ENCODE measurements at places on chromosomes 2 and 18. TPM values are rescaled to one million over a fixed set of nuclear protein-coding genes. Genes with fewer than 3 reads are reported as not detected.

- no peak for DNase-seq
These were observed 100.1 kb downstream of the CRACDL start for GRCh38 chr2:98835831-98836385.

DNA sequence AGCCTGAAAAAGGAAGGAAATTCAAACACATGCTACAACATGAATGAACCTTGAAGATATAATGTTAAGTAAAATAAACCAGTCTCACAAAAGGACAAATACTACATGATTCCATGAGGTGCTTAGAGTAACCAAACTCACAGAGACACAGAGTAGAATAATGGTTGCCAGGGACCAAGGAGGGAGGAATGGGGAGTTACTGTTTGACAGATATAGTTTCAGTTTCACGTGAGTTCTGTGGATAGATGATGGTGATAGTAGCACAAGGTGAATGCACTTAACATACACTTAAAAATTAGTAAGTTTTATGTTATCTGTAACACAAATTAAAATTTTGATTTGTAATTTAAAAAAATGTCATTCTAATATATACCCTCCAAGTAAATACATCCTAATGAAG is 106.9 kb upstream of the ACVR1C start:
- no peak for DNase-seq

LDLRAD4 gene
- 82.2 TPM for total RNA-seq

DNA sequence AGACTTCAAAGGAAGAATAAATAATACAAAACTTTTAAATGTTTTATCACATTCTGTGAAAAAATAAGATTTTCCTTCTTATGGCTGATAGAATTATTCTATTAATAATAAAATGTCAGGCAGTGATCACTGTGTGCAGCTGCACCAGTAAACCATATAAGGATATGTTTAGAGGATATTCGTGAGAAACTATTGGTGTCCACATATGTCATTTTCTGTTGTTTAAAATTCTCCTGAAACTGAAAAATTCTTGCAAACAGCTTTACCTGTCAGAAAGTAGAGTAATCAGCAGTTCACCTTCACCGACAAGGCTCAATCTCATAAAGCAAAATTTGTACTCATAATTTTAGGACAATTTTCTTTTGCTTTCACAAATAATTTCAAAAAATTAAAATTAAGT is 170.1 kb upstream of the KCNH7 start:
- DNase-seq = no peak

HSBP1L1 gene
- 9.4 TPM for total RNA-seq

- no peak for DNase-seq
These were observed 156.1 kb downstream of the MSH2 start for GRCh38 chr2:47558768-47559684.

- DNase-seq = no peak
These were observed 770 bp downstream of the ZNF396 start for GRCh38 chr18:35376393-35376741.

DNA sequence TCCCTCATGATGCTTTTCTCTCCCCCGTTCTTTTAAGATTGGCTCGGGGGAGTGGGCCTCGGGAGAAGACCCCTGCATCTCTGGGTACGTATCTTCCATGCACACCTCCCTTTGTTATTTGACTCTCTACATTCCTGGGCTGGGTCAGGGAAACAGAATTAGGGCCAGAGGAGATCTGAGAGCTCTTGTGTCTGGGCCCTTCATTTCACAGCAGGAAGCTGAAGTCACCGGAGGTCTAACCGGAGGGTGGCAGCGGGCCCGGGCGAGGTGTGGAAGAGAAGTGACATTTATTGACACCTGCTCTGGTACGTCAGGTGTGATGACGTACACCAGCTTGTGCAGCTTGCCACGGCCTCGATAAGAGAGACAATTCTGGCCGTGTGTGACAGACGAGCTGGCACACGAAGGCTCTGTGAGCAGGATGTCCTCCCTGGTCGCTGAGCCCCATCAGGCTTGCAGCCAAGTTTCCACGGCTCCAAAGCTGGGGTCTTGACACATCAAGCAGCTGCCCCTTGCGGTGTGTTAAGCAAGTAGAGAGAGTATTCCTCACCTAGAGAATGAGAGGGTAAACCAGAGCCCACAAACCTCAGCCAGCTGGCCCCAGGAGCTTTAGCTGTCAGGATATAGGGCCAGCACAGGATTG is 30.4 kb downstream of the TOGARAM2 start:
- DNase-seq = peak; percentile 22

KCNF1 gene
- total RNA-seq = 0.21 TPM

ANKRD30B gene
- total RNA-seq = not detected

GRCh38 chr2:132955871-132956615 is 286.0 kb upstream of the LYPD1 start:
- DNase-seq = no peak

FBXO11 gene
- 102 TPM for total RNA-seq

- DNase-seq = no peak
These were observed 18.2 kb downstream of the ASPRV1 start for GRCh38 chr2:69943000-69943842.

M1AP gene
- total RNA-seq = 0.76 TPM

DNA sequence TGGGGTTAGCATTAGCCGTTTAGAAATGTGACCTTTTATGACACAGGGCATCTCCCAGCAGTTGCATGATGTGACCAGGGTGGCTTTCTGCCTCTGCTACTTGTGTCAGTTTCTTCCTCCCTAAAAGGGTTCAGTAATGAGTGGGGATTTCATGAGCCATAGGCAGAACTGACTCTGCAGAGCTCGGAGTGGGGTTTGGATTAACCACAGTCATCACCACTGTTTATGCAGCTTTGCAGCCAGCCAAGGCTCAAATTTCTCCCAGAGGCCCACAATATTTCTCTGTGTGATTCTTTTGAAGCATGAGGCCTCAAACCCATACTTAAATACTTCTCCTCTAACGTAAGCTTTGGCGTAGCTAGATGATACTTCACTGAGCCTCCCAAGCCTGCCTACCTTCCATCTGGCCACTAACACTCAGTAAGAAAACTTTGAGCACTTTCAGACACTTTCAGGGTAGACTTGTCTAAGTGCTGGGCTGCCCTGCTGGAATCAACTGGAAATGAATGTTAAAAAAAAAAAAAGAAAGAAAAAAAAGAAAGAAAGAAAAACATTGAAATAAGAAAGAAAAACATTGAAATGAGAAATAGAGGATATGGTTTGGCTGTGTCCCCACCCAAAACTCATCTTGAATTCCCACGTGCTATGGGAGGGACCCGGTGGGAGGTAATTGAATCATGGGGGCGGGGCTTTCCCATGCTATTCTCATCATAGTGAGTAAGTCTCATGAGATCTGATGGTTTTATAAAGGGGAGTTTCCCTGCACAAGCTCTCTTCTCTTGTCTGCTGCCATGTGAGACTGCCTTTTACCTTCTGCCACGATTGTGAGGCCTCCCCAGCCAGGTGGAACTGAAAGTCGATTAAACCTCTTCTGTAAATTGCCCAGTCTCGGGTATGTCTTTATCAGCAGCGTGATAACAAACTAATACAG is 11.5 kb upstream of the LAPTM4A start:
- no peak for DNase-seq

GKN1 gene
- not detected for total RNA-seq

All from uterus (tissue), 4 donors.